HFF-Myc (cell line): ENCODE measurements at places on chromosomes 3 and 15.

GRCh38 chr3:100210772-100211135 lies 50.0 kb upstream of the TBC1D23 start:
- DNase-seq: peak; percentile 94

DNA sequence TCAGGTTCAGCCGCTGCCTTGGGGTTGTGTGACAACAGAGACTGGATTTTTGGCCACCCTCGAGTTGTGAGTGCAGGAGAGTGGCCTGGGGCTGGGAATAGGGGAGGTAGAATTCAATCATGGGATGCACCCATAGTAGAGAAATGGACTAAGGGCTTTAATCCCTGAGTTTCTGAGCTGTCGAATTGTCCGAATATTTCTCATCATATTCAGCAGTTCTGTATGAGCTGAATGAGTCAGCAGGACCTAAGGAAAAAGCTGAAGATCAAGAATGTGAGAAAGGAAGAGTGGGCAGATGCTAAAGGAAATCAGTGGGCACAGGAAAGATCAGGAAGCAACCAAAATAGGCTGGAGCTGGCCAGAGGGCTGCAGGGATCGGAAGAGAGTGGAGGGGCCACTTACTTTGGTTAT lies 44.4 kb upstream of the SACM1L start:
- DNase-seq: no peak

- DNase-seq: no peak
These were observed 368.3 kb upstream of the DCBLD2 start for GRCh38 chr3:99269606-99270351.

GRCh38 chr3:150255413-150255812 lies 152.7 kb upstream of the TSC22D2 start:
- no peak for DNase-seq

DNA sequence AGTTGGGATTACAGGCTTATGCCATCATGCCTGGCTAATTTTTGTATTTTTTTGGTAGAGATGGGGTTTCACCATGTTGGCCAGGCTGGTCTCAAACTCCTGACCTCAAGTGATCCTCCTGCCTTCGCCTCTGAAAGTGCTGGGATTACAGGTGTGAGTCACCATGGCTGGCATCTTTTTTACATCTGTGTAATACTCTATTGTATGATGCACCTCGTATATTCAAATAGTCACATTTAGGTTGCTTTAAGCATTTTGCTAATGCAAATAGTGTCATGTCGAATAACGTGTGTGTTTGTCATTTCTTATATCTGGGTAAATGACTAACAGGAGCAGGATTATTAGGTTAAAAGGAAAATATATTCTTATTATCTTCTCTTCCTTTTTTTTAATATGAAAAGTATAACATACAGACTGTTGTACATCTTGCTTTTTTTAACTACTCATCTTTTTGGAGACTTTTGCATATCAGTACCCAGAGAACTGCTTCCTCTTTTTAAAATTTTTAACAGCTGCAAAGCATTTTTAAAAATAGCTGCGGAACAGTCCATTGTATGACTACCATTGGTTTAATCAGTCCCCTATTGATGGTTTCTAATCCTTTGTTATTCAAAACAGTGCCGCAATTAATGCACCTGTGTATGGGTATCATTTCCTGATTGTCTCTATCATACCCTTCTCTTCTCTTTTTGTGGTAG lies 13.4 kb downstream of the SCAMP5 start:
- DNase-seq: no peak

- no peak for DNase-seq
These were observed 2.2 kb downstream of the GPR149 start for GRCh38 chr3:154427685-154428285.

- DNase-seq: no peak
These were observed 33.9 kb downstream of the DOCK3 start for GRCh38 chr3:50708620-50709019.

DNA sequence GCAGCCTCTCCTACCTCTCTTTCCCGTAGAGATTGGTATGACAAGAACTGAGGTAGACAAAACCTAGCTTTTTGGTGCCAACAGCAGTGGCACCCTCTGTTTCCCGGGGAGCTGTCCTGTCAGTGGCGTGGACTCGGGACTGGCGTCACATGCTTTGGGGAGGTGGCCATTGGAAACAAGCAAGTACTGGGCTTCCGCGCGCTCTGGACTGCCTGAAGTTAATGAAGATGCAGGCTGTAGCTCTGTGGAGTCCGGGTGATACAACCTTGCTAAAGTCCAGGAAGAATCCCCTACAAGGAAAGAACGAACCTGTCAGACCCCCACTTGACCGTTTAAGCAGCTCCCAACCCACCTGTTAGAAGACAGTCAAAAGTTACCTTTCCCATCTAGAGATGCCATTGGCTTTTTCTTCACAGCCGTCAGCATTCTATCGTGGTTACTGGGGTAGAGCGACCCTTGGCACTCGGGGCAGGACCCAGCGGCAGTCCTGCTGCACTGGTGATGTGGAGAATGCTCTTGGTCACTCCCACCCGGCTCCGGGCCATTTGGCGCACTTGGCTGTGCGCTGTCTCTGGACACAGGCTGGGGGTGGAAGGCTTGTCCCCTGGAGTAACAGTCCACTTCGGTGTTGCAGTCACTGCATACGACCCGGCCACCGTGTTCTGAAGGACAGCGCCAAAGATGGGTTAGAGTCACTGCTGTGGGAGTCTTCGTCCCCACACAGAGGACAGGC lies 120.5 kb downstream of the LRIG1 start:
- no peak for DNase-seq

DNA sequence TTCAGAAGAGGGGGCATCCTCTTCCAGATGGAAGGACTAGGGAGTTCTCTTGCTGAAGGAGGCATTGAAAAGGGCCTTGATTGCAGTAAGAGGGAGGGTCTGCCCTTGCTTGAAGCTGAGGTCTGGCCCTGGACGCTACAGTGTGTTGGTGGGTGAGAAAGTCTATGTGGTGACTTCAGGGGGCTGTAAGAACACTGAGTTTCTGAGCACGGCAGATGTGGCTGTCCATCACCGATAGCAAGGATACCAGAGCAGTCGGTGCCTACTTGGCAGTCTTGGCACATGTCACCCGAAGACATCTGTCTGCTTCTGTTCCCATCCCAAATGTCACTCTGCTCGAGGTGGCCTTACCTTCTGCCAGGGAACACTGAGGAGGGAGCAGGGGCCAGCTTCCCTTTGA lies 631.1 kb upstream of the CFAP20DC start:
- DNase-seq: no peak

DNA sequence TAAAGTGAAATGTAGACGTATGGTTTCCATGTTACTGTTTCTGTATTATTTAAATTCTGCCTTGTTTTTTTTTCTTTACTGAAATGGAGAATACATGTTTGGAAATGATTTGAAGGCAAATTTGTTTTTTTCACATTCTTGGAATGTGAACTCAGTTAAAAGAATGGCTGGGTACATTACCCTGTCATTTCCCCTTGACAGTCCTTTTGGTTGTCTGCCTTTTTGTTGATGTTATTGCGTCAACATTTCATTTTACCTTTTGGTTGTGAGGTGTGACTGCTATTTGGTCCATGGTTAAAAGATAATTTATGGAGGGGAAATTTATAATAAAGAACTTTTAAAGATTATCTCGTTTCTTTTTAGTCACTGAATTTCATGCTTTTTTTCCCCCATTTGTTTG lies 3.2 kb upstream of the GPR171 start:
- DNase-seq: no peak

DNA sequence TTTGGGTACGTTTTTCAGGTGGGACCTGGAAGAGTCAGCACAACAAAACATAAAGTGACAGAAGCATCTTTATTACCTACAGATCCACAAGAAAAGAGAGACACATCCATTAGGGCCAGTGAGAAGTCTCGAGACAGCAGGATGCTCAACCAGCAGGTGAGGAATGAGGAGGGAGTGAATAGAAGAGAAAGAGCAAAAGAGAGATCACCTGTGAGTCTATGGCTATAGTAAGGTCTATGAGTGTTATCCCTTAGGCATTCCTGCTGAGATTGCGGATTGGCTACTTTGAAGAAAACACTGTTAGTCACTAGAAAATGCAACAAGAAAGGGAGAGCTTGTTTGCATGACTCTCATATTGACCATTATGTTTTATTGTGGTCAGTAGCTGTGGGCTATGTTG lies 1556.2 kb upstream of the GBE1 start:
- no peak for DNase-seq

- DNase-seq: no peak
These were observed 427.2 kb downstream of the ZIC1 start for GRCh38 chr3:147836330-147836729.

- DNase-seq: no peak
These were observed 6.6 kb upstream of the ATP2B2 start for GRCh38 chr3:10511809-10512494.

DNA sequence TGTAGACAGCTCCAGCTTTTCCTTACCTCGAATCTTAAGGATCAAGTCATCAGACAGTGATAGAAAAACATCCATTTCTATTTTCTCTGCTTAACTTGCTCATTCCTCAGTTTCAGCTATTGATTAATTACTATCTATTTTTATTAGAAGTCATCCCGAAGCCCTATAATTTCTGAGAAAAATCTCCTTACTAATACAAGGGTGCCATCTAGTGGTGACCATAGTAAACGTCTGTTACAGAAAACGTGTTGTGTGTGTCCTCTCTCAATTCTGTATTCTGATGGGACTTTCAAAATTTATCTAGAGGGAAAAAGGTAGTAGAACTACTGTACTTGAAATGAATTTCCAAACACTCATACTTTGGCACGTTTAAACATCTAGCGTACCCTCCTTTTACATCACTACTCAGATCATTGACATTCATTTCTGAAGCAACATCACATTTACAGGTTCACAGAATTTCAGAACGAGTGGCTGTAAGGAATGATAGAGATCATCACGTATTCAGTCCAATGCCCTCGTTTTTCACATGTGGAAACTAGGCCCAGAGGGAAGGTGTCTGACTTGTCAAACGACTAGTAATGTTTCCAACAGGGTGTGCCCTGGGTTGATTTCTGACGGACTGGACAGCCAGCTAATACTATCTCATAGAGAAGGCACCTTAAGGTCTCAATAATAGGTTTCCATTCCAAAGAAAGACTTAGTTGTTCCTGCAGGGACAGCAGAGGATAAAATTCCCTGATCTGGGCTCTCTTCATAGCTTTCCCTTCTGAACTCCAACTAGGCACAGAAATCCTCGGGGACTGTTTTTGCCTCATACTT lies 25.6 kb downstream of the HACD2 start:
- DNase-seq: peak; percentile 19

DNA sequence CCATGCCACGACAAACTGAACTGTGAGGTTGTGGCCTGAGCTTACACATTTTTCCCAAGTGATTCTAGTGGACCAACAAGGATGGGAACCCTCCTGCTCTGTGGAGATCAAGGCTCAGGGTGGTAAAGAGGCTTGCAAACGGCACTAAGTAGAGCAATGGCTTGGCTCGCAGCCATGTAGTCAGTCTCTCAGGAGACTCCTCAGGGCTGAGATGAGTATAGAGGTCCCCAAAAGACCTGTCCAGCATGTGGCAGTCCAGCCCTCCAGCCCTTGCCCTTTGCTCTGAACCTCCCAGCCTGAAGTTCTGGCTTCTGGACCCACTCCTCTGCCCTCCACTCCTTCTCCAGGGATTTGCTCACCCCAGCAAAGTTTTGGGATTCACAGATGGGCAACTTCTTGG lies 8.3 kb upstream of the CAMP start:
- DNase-seq: no peak
